ENCODE measurements at places on chromosomes 2 and 18.
A peak's percentile ranks its signal among the peaks of the same experiment; 100 is the strongest.

GRCh38 chr2:122341007-122341406 lies 585.6 kb downstream of the TSN start:
- DNase-seq = no peak

DNA sequence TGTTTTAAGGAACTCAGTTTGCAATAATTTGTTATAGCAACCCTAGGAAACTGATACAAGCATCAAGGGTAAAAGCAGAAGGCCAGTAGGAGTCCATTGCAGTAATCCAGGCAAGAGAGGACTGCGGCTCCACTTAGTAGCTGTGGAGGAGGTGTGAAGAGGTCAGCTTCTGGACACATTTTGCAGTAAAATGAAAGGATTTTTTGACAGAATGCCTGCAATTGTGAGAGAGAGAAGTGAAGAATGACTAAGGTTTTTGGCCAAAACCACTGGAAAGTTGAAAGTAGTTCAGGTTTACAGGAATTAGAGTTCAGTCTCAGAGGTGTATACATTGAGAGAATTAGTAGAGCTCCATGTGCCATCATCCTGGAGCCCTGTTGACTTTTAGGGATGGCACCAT lies 129.5 kb downstream of the RHBDD1 start:
- DNase-seq = no peak

GRCh38 chr2:179861027-179861415 lies 391 bp downstream of the ZNF385B start:
- DNase-seq = no peak

DNA sequence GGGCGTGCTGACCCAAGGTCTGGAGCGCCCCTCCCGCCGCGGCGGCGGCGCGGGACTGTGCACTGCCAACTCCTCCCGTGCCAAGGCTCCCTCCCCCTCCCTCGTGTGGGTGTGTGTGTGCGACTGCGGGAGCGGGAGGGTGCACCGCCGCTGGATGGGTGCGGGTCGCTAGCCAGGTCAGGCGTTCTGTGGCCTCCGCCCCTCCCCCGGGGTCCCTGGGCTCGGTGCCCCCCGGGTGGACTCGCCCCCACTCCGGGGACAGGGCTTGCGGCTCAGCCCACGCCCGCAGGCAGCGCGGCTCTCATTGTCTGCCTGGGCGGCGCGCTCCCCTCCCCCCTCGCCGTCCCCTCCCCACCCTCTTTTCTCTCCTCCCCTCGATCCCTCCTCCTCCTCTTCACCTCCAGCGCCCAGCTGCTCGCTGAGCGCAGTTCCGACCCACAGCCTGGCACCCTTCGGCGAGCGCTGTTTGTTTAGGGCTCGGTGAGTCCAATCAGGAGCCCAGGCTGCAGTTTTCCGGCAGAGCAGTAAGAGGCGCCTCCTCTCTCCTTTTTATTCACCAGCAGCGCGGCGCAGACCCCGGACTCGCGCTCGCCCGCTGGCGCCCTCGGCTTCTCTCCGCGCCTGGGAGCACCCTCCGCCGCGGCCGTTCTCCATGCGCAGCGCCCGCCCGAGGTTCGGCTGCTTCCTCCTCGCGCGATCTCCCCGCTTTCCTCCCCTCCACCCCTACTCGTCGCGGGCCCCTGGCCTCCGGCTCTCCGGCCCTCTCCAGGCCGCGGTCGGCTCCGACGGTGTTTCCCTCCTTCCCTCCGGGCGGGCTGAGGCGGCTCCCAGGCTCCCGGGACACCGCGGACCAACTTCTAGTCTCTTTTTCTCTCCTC lies at the start of gene GATA6:
TSS of gene GATA6 (plus strand) at position 579 of the 878 bp plus-strand sequence. CDS start 1,556 bp downstream, outside the sequence.
- peak; percentile 87 for DNase-seq

DNA sequence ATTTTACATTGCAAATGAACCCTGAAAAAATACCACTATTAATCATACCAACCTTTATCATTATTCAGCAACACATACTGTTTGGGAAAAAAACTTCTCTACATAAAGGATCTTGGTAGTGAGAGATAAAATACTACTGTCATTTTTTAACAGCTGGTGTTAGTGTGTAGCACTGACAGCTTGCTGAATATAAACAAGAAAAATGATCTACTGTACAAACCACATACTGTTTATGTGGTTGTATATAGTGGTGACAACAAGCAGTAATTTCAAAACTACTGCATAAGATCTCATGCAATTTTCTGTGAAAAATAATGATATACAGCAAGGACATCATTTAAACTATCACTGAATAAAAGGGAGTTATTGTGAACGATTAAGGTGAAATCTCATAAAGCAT lies 601.2 kb downstream of the LRP1B start:
- DNase-seq = no peak

DNA sequence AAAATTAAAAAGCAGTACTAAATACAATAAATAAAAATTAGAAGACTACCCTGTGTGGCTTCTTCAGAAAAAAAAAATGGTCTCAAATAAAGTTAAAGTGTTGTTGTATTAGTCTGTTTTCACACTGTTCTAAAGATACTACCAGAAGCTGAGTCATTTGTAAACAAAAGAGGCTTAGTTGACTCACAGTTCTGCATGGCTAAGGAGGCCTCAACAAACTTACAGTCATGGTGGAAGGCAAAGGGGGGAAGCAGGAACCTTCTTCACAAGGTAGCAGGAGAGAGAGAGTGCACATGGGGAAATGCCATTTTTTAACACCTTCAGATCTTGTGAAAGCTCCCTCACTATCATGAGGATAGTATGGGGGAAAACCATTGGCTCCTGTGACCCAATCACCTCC lies 612.8 kb downstream of the RNF144A start:
- no peak for DNase-seq

GRCh38 chr2:39875182-39875913 lies 96.3 kb upstream of the THUMPD2 start:
- no peak for DNase-seq

DNA sequence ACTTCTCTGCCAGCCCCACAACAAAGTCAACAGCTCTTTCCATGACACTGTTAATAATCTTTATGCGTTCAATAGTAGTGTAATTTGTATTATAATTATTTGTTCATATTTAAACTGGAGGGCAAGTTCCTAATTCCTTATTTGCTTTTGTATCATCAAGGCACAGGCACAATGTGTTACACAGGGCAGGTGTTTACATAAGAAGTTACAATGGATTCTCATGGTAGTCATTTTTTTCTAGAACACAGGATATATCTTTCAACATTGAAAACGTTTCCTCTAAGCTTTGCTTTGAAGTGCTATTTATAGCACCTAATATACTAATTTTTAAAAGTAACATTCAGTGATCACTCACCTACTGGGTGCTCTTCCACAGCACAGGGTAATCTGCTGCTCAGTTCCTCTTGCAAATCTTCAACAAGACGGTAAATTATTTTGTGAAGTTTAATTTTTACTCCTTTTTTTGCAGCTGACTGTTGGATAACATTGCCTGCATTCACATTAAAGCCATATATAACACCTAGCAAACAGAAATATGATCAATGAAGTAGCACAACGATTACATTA lies 7.3 kb downstream of the RPS27A start:
- DNase-seq = no peak

GRCh38 chr18:34709104-34709503 lies 994 bp upstream of the DTNA start:
- DNase-seq = no peak

GRCh38 chr2:1489486-1489885 lies 76.2 kb downstream of the TPO start:
- no peak for DNase-seq

DNA sequence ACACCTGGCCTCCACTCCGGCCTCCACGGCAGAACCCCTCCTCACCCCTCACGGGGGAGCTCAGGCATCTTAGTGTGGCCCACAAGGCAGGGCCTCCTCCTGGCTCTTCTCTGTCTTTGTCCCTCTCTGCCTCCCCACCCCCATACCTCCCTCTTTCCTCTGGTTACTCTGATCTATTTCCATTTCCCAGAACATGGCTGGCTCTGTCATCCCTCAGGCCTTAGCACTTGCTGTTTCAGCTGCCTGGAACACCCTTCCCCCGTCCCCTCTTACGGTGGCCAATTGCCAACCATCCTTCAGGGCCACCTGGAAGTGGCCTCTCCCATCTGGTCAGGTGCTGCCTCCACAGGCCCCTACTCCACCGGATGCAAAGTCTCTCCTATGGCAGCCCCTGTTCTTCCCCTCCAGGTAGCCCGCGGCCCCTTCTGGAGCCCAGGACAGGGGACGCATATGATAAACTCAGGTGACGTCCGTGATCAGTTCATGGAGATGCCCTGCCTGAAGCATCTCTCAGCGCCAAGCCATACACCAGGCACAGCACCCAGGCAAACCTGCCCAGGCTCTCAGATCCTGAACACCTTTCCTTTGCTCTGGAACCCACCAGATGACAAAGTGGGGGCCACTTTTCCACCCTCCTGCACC lies 3.6 kb upstream of the ECEL1 start:
- no peak for DNase-seq

- no peak for DNase-seq
Measured at GRCh38 chr2:211494085-211494484, 937.7 kb downstream of the CPS1 start.

GRCh38 chr2:214019229-214019972 lies 391.5 kb upstream of the VWC2L start:
- DNase-seq = peak; percentile 91

GRCh38 chr2:28413152-28413898 lies 20.7 kb downstream of the FOSL2 start:
- no peak for DNase-seq

- DNase-seq = no peak
Measured at GRCh38 chr2:80187156-80187555, 117.4 kb downstream of the LRRTM1 start.

DNA sequence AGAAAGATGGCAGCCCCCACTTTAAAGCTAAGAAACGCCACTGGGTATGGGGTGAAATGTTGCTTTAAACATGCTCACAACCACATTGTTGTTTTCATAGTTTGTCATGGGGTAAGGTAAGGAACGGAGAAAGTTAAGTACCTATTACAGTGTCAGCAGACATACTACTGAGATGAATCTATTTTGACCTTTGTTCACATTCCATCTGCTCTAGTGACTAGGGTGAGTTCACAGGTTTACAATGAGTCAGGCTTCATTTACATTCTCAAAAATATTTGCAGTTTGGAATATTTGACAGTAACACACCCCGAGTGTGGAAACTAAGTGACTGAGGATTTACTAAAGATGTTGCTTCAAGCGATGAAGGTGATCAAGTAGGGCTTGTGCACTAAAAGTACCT lies 428.7 kb upstream of the ACVR2A start:
- DNase-seq = no peak

GRCh38 chr18:31683106-31683505 lies 1.3 kb downstream of the B4GALT6 start:
- DNase-seq = no peak

- DNase-seq = no peak
Measured at GRCh38 chr2:2324565-2325101, 6.4 kb downstream of the MYT1L start.

- no peak for DNase-seq
Measured at GRCh38 chr2:42087137-42087856, 39.5 kb downstream of the PKDCC start.

GRCh38 chr2:109164311-109164710 lies 35.3 kb downstream of the SH3RF3 start:
- DNase-seq = no peak

DNA sequence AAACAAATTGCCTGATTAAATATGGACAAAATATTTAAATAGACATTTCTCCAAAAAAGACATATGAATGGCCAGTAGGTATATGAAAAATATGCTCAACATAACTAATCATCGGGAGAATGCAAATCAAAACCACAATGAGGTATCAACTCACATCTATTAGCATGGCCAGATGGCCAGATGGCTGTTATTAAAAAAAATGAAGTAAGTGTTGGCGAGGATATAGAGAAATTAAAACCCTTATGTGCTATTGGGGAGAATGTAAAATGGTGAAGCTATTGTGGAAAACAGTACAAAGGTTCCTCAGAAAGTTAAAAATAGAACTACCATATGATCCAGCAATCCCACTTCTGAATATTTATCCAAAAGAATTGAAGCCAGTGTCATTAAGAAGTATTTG lies 272.3 kb upstream of the ZNF804A start:
- no peak for DNase-seq

- no peak for DNase-seq
Measured at GRCh38 chr2:193679847-193680246, 1485.1 kb upstream of the TMEFF2 start.

DNA sequence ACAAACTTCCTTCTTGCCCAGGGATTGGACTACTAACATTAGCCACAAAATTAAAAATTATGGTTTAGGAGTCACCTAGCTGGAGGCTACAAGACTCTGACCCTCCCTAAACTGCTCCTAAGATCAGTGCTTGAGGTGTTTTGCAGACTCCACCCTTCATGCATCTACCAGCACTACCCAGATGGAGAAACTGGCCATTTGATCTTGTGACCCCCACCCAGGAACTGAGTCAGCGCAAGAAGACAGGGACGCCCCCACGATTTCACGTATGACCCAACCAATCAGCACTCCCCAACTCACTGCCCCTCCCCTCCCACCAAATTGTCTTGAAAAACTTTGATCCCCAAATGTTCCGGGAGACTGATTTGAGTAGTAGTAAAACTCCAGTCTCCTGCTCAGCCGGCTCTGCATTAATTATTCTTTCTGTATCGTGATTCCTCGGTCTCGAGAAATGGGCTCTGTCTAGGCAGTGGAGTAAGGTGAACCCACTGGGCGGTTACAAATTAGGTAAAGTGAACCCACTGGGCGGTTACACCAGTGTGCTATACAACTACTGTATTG lies 40.1 kb upstream of the CCDC88A start:
- no peak for DNase-seq

DNA sequence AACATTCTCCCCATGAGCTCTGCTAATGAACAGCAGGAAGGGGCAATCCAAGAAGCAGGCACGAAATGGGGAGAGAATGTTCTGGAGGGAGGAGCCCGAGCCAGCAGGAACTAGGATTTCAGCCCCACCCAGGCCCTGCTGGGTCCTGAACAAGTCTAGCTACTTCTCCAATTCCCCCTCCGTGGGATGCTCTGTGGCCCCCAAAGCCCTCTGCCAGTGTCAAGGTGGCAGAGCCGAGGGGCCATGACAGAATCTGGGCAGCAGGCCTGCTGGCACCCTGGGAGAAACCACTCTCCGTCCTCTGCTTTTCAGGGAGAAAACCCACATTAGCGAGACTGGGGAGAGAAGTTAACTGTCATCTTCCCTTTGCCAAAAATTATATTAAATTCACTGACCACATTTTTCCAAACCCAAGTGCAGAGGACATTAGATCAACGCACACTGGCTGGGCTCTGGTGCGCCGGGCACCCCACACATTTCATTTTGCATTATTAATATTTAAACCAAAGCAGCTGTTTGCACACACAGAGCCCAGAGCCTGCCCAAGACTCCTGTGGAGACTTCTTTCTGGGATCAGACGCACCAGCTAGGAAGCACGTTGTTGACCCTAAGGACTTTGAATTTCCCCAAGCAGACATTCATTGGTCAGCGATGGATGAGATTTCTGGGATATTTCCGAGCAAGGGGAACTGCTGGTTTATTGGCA lies 80.2 kb upstream of the PKDCC start:
- no peak for DNase-seq

- no peak for DNase-seq
Measured at GRCh38 chr2:3420076-3420768, 40.7 kb downstream of the TRAPPC12 start.

GRCh38 chr18:49009661-49010060 lies 58.9 kb upstream of the SMAD7 start:
- no peak for DNase-seq
